Inflammatory macrophage treated with lipopolysaccharide for 1 hour (primary cell): ENCODE measurements at places on chromosomes 1 and 21.

DNA sequence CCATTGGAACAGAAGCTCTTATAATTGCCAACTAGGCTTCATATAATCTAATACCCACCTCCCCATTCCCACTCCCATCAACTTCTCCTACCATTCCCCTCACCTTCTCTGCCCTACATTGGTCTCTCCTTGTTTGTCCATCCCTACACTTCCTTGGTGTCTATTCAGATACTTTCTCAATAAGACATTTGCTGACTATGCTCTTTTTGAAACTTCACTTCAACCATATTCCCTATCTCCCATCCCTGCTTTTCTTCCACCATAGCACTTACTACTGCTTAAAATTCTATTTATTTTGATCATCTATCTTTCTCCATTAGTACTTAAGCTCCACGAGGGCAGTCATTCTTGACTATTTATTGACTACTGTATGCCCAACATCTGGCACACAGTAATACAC lies 40.4 kb downstream of the CD160 start:
- no peak for DNase-seq

DNA sequence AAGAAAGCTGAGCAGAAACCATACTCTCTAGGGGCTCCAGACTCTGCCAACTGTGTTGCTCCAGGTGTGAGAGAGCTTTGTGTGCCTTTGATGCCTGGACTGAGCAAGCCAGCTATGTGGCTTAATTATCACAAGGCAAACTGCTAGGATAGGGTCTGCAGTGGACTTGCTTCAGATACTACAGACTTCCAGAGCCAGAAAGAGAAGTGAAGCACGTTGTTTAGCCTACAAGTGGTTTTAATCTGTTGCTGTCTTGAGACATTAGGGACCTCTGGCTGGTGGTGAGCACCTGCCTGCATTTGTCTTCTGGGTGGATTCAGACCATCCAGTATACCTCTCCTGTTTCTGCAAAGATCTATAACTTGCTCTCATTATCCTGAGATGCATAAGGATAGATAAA lies 353.4 kb upstream of the PLXNA2 start:
- DNase-seq, result no peak

DNA sequence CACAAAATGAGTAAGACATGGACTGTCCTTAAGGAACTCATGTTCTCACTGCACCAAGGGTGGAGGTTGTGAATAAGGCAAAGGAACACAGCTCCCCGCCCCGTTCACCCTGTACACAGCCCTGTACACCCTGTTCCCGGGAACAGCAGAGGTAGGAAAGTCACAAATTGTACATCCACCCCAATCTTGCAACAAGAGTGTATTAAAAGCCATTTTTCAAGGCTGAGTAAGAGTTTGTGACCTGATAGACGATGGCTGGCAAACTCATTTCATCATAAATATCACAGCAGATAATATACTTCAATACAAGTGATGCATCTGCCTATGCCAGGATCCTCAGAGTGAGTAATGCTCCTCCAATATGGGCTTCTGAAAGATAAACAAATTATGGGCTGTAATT lies 52.5 kb upstream of the CAMK1G start:
- no peak for DNase-seq

- DNase-seq, result no peak
These were observed 9.7 kb downstream of the SYT6 start for GRCh38 chr1:114144016-114144415.

DNA sequence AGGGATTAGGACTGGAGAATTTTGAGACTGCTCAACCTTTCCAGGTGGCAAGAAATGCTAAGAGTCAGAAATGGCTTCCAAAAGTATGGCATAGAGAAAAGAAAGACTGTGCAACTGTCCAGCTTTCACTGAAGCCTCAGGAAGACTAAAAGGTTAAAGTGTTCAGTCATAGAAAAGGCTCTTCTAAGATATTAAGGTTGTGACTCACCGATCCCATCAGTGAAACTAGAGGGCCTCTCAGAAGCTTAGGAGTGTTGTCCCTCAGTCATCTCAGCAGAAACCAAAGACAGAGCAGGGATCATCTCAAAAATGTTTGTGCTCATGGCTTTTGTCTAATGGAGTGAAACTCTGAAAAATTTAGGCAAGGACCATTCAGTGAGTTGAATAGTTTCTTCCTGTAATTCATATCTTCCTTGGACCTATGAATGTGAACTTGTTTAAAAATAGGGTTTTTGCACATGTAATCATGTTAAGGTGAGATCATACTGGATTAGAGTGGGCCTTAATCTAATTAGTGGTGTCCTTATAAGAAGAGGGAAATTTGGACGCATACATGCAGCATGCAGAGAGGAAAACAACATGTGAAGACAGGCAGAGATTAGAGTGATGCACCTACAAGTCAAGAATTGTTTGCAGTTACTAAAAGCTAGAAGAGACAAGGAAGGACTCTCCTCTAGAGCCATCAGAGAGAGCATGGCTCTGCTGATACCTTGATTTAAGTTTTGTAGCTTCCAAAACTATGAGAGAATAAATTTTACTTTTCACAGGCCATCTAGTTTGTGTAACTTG lies 71.3 kb downstream of the RPE65 start:
- no peak for DNase-seq

DNA sequence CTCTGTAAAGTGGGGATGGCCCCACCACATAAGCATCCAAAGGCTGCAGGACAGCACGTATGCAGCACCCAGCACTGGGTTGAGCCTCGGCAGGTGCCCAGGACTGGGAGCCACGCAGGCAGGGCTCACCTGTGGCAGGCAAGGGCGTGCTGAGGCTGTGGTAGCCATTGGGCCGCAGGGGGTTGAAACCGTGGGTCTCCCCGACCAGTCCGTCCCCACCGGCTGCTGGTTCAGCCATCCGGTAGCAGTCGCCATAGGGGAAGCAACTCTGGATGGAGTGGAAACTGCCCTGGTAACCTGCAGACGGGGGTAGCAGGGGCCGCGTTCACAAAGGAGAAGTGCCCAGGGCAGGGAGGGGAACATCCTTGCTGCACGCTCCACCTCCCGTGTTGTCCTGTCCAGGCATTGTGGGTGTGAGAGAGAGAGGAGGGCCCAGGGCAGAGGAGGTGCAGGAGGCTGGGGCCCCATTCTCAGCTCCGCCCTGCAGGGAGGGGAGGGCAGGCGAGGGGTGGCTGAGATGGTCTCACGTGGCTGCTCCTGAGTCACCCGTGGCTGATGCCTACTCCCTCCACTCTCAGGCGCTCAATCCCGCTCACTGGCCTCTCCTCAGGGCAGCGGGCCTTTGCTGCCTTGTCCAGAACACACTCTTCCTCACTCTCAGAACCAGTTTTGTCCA lies 49.9 kb downstream of the DMRTB1 start:
- peak; percentile 12 for DNase-seq

DNA sequence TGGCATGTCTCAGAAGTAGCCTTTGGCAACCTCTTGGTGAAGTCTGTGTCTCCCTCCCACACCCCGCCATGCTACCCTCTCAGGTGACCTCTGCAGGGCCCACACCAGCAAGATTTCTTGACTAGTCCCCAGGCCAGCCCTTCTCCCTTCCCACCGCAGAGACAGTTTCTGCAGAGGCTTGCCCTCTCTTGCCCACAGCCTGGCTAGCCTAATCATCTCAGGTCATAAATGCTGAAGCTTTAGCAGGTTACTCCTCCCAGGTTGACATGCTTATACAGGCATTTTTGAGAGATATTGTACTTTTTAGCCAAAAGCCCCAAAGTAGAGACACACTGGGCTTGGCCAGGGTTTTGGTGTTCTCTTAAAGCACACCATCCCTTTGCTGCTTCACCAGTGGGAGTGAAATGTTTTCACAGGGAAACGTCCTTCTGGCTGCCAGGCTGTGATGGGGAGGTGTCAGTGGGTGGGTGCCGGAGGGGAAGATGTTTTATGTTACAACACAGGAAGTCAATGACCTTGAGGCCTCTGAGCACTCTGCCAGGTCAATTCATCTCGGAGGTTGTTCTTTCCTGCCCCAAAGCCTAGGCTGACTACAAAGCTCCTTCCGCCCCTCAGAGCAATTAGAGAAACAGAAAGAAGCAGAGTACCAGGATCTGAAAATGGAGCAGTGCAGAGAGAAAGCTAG lies 58.5 kb downstream of the STYXL2 start:
- DNase-seq, result peak; percentile 3

DNA sequence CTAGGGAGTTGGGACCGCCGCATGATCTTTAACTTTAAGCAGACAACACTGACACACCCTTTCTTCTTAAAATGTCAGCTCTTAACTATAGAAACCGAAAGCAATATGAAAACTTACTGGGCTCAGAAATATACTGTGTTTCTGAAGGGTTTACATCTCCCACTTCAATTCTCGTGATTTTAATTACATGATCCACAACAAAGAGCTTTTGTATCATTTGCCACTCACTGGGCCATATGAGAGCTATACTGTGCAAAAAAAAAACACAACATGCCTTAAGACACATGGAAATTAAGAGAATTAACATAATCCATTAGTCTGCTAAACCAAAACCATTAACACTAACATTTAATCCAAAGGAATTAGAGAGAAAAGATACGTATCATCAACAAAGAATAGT lies 35.0 kb upstream of the RAP1GAP start:
- DNase-seq, result no peak

DNA sequence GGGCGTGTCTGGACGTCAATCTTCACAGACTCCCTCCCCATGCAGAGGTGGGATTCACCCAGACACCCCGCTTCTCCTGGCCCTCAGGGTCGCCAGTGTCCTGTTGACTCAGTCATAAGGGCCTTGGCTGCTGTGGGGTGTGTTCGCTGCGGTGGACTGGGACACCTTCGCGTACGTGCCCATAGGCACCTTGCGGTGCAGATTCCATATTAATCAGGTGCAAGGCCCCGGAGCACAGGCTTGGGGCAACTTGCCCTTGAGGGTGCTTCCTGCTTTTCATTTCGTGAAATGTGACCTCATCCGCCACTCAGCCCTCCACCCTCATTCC lies 398 bp upstream of the SLC30A10 start:
- no peak for DNase-seq

DNA sequence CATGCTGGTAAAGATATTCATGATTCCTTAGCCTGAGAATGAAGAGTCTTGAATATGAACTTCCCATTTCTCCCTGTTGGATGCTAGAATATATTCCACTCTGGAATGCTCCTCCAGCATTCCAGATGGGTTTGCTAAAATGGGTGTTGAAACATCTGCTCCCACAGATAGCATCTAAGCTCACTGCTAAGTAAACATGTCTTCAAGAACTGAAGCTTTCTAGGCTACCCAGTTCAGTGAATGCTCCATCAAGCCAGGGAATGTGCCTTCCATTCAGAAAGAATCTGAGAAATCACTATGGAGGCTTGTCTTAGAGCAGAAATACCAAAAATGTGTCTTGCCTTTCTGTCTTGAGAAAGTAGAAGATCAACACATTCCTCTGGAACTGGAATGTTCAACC lies 81.1 kb downstream of the TNFSF18 start:
- DNase-seq, result no peak

GRCh38 chr1:240116831-240117769 lies 25.4 kb downstream of the FMN2 start:
- DNase-seq, result no peak

GRCh38 chr21:41774467-41775148 lies 7.8 kb upstream of the RIPK4 start:
- no peak for DNase-seq

DNA sequence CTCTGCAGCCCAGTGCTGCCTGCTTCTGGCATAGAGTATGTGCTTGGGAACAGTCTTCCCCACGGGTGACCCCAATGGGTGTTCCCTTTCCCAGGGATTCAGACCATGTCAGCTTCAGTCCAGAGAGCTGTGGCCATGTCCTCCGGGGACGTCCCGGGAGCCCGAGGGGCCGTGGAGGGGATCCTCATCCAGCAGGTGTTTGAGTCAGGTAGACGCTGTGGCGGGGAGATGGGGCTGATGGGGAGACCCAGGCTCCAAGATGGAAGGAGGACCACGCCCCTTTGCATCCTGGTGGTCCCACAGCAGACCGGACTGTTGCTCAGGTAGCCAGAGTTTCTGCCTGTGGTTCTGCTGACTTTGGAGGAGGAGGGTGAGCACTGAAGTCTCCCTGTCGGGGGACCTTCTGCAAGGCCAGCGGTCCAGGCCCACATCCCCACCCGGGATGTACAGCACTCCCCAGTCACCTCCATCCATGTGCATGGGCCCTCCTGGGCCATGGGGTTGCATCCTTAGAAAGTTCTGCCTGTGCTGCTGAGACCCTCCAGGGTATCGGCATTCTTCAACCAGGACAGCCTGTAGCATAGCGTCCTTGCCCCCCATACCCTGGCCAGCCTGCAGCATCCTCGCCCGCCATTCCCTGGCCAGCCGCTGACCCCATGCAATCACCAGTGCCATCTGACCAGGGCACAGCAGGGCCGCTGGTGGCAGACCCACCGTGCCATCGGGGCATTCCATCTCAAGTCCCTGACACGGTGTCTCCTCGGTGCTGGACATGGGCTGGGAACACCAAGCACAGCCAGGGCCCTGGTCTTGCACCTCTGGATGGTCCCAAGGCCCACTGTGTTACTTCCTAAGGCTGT lies 2.8 kb downstream of the AIRE start:
- no peak for DNase-seq

DNA sequence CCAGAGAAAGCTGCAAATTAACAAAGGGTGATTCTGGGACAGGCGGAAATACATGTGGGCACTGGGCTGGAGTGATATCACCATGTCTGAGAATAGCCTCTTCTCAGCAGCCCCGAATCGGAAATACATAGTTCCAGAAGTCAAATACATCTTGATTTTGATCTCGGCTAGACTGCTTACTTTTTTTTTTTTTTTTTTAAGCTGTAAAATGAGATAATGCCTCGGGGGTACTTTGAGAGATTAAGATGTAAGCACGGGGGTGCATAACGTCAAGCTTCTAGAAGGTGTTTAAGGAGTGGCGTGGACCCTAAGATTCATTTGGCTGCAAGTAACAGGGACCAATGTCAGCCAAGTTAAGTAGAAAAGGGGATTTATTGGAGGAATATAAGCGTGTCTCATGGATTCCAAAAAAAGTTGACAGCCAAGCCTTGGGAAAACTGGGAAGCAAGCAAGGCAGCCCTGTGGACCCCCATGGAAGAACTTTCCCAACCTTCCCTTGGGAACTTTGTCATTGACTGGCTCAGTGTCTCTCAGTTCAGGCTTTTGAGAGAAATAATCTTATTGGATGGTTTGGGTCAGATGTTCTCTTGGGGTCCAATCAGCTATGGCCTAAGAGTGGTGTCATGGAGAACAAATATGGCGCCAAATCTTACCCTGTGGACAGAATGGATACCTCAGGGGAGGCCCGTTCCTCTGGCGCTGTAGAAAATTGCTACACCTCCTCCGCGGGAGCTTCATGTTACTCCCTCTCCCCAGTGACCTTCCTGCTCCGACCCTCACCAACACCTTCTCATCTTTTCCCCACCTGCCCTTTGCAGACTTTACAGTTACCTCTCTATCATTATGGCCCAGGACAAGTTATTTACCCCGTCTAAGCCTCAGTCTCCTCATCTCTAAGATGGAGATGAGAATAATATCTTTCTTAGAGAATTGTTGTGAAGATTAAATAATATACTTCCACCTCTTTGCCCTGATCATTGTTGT lies 186.6 kb downstream of the KAZN start:
- no peak for DNase-seq

GRCh38 chr1:76690766-76691165 lies 176.5 kb upstream of the ST6GALNAC5 start:
- no peak for DNase-seq

DNA sequence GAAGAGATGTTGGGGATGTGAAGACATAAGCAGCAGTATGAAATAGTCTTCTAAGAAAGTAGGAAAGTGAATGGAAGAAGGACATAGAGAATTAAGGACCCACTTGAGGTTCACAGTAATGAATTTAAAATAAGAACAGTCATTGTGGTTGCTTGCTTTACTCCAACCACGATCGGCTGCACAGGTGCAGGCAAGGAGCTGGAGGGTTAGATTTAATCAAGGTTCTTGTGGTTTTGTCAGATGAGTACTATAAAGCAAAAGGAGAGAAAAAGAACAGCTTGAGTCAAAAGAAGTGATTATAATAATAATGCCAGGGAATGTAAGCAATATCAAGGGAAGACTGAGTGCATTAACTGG lies 46.1 kb upstream of the RBM34 start:
- DNase-seq, result no peak
